ENCODE measurements at places on chromosomes 4 and X. TPM values are rescaled to one million over a fixed set of nuclear protein-coding genes. Genes with fewer than 3 reads are reported as not detected.

Gene FAT4
- 33.2 TPM for total RNA-seq

Gene FGF16
- 3.1 TPM for total RNA-seq

Gene LEF1
- total RNA-seq: 0.46 TPM

Gene TRIM61
- total RNA-seq: 0.22 TPM

Gene DCAF12L2
- not detected for total RNA-seq

Gene CD40LG
- total RNA-seq: not detected

GRCh38 chr4:80594701-80595100, 259.2 kb downstream of the CFAP299 start:
- no peak for DNase-seq

DNA sequence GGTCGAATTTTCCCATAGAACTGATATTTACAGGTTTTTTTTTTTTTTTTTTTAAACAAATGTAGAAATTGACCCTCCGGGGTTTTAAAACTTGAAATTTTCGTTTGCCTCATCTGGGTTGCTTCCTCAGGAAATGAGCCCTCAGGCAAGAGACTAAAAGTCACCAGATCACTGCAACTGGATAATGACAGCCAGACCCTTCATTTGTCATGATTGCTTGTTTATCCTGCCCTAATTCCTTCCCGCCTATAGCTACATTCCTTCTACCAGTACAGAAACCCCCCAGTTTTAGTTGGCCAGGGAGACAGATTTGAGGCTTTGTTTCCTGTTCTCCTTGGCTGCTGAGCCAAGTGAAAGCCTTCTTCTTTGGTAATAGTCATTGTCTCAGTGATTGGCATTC, 44.0 kb upstream of the IGFBP7 start:
- peak; percentile 45 for DNase-seq

DNA sequence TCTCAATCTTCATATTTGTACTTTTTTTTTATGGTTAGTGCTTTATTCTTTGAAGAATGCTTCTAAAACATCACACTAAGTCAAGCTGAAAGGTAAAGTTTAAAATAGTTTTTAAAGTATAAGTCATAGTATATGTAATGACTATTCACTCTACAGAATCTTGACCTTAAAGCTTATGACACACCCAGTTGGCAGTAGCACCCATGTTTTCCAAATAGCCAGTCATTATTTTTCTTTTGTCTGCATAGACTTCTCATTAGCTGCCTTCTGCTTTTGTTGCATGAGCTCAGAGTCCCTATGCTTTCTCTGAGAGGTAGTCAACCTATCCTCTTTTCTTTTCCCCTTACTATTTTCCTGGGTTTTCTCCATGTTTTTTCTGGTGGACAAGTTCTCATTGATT, 231.5 kb downstream of the PCDH18 start:
- no peak for DNase-seq

GRCh38 chr4:186717556-186717955, 6.1 kb downstream of the FAT1 start:
- no peak for DNase-seq

- no peak for DNase-seq
These were observed 95.6 kb downstream of the ADGRA3 start for GRCh38 chr4:22420291-22420690.

- DNase-seq: peak; percentile 58
These were observed 49.2 kb upstream of the DDX53 start for GRCh38 chrX:22950269-22951266.

DNA sequence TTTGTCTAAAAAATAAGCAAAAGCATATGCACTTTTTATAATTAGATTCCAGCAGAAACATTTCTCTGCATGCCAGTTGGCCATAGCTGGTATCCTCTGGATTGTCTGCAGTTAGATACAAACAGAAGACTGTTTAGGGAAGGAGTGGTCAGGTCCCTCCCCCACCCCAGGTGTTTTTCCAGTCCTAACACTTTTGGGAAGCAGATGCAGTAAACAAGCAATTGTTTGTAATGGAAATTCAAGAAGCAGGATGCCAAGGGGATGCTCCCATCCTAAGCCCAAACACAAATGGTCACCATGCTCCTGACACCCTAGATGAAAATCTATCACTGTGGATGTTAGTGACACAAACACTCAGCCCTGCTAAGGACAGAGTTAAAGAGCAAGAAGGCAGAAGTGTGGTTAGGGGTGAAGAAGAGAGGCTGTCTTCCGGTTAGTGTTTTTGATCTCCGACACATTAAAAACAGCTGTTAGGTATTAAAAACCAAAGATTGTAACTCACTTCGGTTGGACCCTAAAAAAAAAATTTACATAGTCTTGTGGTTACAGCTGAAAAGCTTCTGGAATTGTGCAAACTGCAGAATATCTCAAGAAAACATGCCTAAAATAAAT, 7.9 kb downstream of the LEF1 start:
- DNase-seq: no peak

GRCh38 chrX:19825271-19825670, 62.1 kb downstream of the SH3KBP1 start:
- no peak for DNase-seq

DNA sequence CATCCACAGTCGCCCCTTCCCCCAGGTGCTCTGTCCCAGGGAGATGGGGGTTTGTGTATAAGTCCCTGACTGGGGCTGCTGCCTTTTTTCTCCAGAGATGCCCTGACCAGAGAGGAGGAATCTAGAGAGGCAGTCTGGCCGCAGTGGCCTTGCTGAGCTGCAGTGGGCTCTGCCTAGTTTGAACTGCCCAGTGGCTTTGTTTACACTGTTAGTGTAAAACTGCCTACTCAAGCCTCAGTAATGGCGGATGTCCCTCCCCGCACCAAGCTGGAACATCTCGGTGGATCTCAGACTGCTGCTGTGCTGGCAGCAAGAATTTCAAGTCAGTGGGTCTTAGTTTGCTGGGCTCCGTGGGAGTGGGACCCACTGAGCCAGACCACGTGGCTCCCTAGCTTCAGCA, 102.6 kb upstream of the GIMD1 start:
- no peak for DNase-seq

- DNase-seq: no peak
These were observed 159.1 kb downstream of the AFF2 start for GRCh38 chrX:148659481-148659880.

All from endothelial cell of umbilical vein (primary cell).